ENCODE measurements at places on chromosomes 11 and 22.

- DNase-seq, result no peak
These were observed 392.8 kb upstream of the CCDC90B start for GRCh38 chr11:83678831-83679584.

DNA sequence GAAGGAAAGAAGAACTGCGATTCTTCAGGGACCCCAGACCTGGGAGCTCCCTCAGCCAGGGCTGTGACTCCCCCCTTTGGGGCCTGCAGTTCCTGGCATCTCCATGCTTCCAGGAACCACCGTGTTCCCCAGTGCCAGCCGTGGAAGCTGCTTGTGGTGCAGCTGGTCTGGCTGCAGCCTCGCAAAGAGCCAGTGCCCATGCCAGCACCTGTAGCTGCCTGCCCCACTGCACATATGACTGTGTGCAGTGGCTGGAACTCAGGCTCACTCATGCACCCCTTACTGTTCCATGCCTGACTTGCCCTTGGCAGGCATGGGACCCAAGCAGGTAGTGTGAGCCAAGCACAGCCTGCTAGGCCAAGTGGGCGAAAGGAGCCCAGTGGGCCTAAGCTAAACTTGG is 401.3 kb downstream of the LRRC4C start:
- no peak for DNase-seq

DNA sequence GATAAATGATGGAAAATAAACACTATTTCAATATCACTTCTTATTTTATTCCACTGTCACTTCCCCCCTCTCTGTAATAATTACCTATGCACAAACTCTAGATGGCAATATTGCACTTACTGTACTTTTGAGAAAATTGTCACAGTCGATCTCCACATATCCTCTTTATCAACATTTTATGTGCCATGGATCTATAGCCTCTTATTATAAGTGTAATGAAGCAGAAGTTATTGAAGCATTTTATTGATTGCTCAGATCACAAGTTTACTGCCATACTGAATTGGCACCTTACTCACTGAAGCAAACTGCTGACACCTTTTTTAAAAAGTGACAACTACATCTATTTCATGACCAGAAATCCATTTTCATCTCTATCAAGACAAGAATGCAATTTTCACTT is 133.4 kb downstream of the DCDC1 start:
- no peak for DNase-seq

- no peak for DNase-seq
These were observed 62.2 kb downstream of the FAM181B start for GRCh38 chr11:82671451-82671850.

- peak; percentile 69 for DNase-seq
These were observed 37.7 kb downstream of the NTM start for GRCh38 chr11:131408025-131408640.

- no peak for DNase-seq
These were observed at the start of gene CTSW for GRCh38 chr11:65879617-65880016. Gene CTSW, plus strand, starts transcription at chr11:65879837. Its CDS starts 18 bp downstream, at chr11:65879855.

GRCh38 chr11:118282606-118283005 is 18.5 kb upstream of the MPZL2 start:
- DNase-seq, result no peak

DNA sequence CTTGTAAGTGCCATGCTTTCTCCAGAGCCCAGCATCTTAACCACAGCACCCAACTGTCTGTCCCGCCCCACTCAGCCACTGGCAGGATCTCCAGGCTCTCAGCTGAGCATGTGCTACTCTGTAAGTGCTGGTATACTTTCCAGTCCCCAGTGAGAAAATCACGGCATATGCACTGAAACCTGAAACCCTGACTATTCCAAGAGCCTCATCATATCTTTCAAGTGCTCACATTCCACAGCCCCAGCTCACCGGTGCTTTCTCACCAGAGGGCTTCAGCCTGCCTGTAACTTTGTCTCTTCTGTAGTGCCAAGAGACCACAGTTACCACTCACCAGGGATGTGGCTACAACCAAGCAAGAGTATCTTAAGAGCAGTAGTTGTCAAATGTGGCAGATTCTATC is 24.4 kb upstream of the PAMR1 start:
- no peak for DNase-seq

- peak; percentile 2 for DNase-seq
These were observed 72.2 kb downstream of the KCNQ1 start for GRCh38 chr11:2517016-2517385.

GRCh38 chr11:18416459-18416858 is 4.3 kb downstream of the LDHC start:
- no peak for DNase-seq
